ENCODE measurements at places on chromosomes 7 and 10.

DNA sequence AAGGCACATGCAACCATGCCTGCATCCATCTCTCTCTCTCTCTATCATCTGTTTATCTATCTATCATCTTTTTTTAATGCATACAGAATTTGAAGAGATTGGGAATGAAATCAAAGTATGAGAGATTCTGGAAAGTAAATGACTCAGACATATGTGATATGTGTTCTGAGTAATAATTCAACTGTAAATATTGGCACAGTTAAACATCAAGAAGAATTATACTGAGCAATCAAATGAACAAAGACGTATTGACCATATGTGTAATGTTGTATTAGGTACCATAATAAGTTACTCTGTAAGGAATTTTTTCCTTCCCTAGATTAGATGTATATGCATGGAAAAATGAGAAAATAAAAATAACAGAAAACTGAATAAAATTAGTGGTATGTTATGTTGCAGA, 108.3 kb downstream of the SUGCT start:
- no peak for DNase-seq

- no peak for DNase-seq
Observed at GRCh38 chr10:18325889-18326531, 185.8 kb downstream of the CACNB2 start.

- DNase-seq = no peak
Observed at GRCh38 chr10:28411648-28412047, 108.8 kb upstream of the MPP7 start.

DNA sequence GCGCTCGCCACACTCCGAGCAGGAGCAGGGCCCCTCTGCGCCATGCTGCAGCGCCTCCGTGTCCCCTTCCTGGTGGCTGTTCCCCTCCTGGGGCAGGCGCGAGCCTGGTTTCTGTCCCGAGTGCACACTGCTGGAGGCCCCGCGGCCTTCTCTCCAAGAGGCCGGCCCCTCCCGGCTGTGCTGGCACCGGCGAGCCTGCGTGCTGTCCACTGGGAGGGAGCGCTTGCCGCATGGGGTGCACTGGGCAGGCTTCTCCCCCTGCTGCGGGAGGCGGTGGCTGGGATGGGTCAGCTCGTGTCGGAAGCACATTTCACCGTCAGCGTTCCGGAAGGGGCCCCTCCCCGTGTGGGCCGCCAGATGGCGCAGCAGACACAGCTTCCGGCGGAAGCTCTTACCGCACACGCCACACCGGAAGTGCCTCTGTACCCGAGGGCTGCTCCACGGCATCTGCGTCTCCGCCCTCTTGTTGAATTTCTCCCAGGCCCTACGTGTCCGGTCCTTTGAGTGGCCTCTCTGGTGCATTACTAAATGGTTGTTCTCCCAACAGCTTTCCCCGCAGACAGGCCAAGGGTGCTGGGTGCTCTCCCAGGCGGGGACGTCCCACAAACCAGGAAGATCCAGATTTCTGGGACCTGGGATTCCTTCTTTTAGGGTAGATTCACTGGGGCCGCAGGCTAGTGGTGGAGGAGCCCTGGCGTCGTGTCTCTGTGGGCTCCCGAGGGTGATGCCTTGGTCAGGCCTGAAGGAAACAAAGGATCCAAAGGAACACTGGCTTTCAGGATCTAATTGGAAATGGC, 18.7 kb downstream of the ZNF786 start:
- DNase-seq = no peak

DNA sequence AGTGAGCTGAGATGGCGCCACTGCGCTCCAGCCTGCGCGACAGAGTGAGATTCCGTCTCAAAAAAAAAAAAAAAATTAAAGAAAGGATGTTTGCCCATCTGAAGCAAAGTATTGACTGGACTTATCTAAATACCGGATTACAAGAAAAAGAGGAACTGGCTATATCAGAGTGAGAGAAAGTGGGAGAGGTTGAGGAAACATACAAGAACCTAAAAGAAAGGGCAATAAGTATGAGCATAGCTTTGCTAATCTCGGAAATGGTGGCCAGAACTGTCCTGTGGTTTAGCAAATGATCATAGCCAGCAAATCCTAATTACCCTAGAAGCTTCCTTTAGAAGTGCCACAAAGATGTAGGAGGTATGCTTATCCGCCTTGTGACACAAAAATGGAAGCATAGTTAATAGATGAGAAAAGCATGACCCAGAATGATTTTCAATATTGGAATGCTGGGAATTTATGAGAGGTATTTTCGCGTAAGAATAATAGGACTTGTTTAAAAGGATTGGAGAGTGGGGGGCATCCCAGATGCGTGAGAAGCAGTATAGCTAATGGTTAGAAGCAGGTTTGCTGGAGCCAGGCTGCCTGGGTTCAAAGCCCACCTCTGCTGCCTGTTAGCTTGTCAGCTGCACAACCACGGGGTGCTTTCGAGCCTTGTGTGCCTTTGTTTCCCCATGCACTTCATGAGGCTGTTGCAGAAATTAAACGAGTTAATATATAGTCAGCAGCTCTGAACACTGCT, 1.2 kb upstream of the GTPBP4 start:
- peak; percentile 72 for DNase-seq

DNA sequence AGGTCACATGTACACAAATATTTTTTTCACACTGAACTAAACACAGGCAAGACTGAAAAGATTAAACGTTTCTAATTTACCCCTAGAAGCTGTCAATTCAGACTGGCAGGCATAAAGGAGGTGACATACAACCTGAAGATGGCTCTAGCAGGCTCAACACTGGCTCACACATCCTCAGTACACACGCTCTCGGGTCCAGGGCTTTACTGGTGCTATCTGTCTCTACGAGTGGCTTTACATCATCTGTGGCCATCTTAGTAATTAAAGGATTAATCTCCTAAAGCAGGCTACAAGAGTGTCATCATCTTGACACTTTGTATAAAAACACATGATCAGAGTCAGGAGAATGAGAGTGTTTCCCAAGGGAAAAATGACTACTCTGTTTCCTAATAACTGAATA, 57.3 kb downstream of the COPG2 start:
- no peak for DNase-seq

GRCh38 chr10:69901022-69901421, 99.3 kb downstream of the COL13A1 start:
- no peak for DNase-seq

GRCh38 chr7:149595541-149595940, 97.9 kb upstream of the ZNF746 start:
- DNase-seq = peak; percentile 4

DNA sequence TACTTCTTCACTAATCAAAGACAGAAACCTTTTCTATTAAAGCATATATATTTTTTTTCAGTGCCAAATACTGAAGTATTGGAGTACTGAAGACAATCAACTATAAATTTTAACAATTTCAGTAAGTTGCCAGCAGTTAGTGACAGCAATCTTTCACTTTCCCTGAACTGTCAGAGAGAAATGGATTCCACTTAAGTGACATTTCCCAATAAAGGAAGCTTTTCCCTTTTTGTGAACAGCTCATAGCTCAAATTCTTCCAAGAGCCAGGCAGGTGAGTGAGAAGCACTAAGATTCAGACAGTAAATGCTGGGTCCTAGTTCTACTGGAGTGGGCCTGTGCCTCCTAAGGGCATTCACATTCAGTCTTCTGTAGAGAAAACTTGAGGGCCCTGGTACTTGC, 142.0 kb downstream of the SRPK2 start:
- DNase-seq = no peak

GRCh38 chr10:47457528-47457820, 26.4 kb downstream of the ANXA8 start:
- no peak for DNase-seq

GRCh38 chr7:75905785-75906604, 9.0 kb upstream of the POR start:
- DNase-seq = peak; percentile 83

DNA sequence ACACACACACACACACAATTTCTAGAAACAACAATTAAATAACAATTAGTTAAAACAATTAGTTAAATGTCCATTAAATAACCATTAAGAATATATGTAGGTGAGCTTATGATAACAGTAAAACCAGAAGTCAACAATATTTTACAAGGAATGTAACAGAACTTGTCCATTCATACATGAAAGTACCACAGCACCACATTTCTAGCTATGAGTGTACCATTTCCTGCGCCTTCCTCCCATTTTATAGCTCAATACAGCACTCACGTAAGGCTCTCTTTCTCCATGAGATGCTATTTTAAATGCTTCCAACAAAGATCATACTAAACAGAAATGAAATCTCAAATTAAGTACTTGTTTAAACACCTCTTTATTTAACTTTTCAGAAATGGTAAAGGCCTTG, 367.3 kb upstream of the ZWINT start:
- DNase-seq = no peak

DNA sequence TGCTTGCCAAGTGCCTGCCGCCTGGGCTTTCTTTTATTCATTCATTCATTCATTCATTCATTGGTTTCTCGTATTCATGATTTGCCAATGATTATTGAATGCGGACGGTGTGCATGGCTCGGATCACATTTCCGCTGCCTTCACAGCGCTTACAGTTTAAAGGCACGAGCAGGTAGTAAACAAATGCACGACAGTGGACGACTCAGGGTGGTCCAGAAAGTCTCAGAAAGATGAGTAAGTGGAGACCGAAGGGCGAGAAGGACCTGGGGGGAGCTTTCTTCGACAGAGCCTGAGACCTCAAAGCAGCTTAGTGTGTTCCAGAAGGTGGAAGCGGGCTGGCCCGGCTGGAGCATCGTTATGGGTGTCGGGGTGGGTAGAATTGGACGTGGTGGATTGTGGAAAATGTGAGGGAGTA, 506 bp downstream of the MCM10 start:
- DNase-seq = peak; percentile 11

DNA sequence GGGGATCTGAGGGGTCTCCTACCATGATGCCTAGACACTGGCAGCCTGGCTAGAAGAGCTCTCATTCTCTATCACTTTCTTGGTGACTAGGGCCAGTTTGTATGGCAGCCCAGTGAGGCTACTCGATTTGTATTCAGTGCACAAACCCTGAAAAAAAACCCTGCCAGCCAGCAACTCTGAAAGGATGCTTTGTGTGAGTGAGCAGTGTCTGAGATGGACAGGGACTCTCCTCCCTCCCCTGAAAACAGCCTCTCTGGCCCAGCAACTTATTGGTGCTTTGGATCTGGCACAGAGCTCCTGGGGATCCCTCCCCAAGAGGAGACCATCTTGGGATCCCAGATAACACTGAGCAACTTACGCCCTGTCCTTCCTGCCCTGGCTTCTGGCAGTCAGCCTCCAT, 10.8 kb upstream of the LRRC4 start:
- no peak for DNase-seq

DNA sequence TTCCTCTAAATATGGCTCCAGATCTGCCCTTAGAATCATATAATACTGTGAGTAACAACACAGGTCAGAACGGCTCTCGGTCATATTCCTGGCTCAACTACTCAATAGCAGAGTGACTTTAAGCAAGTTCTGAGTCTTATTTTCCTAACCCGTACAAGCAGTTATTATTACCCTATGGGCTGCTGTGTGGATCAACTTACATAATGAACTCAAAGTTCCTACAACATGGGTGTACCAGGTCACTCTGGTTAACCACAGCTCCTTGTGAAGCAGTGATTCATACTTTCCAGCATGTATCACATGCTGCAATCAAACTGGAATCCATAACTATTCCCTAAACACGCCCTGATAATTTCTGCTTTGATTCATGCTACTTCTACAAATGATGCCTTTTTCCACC, 107.3 kb downstream of the LRRN3 start:
- DNase-seq = peak; percentile 87

- no peak for DNase-seq
Observed at GRCh38 chr10:100896876-100897461, 15.8 kb upstream of the SLF2 start.

DNA sequence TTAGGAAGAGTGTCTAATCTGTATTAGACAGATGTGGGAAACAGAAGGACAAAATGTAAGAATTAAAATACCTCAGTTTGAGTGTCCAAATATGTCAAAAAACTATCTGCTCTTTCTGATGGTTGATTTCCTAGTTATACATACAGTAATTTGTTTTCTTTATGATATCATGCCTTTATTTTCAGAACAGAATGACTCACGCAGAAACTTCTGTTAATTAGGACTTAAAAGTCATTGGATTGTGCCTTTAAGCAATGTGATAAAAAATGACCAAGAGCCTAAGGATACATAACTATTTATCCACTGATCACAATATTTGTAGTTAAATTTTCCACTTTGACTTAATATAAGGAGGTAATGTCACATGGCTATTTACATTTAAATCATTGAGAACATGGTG, 206.7 kb upstream of the PTPRZ1 start:
- DNase-seq = no peak

GRCh38 chr10:69647126-69647525, 17.1 kb downstream of the FAM241B start:
- no peak for DNase-seq

DNA sequence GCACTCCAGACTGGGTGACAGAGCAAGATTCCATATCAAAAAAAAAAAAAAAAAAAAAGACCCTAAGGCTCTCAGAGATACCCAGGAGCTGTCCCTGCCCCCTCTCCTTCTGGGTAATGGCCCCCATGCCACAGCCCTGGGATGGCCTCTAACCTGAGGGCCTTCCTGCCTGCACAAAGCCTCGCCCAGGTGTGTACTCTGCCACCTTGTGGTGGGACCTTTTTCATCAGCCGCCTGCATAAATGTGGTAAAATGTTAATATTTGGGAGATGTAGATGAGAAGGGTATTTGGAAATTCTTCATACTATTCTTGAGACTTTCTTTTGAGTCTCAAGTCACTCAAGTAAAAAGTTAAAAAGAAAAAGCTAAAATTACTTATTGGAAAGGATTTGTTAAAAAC, 46.3 kb upstream of the RNF216 start:
- DNase-seq = no peak

DNA sequence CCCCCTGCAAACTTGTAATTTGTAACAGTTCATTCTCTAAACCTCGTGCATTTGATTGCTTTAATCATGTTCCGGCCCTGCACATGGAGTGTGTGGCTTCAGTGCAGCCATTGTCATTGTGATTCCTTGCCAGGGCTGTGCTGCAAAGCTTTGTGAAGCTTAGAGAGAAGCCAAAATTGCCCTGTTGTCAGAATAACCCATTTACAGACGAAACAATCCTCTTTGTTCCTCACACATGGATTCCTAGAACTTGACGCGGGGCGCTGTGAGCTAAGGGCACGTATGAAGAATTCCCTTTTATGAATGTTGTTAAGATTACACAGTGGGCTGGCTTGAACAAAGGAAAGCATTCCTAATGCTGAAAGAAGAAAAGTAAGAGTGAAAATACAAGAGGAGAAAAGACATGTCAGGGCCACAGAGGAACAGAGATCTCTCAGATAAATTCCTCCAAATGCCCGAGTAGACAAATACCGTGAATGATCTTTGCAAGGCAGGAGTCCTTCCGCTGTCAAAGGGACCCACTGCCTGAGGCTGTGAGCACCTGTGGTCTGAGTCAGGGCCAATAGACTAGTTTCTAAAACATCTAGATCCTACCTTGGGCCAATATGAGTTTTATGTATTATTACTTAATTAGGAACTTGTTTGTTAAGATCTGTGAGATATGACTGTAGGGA, 205.4 kb upstream of the C7orf33 start:
- no peak for DNase-seq

GRCh38 chr10:12974078-12974477, 27.4 kb downstream of the CCDC3 start:
- DNase-seq = no peak

GRCh38 chr7:32809871-32810270, 81.7 kb downstream of the KBTBD2 start:
- DNase-seq = no peak
